Caudate nucleus (tissue), 63 donors: ENCODE measurements at places on chromosomes 11 and 22.

DNA sequence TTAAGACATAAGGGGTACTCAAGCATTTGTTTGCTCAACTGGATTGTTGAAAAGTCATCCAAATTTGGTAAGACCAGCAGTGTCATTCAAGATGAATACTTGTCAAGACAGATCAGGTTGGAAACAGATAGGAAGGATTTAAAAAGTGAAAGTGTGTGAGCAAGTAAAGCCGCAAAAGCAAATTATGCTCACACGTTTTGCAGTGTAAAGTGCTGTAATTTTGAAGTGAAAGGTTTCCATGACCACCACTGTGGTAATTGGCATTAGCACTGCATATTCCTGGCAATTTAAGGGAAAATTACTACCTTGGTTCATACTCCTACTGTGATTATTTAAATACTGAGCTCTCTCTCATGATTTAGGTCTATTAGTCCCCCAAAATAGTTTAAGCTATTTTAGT, 704.1 kb upstream of the CCDC179 start:
- DNase-seq, result no peak

GRCh38 chr11:119427279-119427678, 4.3 kb upstream of the THY1 start:
- no peak for DNase-seq

DNA sequence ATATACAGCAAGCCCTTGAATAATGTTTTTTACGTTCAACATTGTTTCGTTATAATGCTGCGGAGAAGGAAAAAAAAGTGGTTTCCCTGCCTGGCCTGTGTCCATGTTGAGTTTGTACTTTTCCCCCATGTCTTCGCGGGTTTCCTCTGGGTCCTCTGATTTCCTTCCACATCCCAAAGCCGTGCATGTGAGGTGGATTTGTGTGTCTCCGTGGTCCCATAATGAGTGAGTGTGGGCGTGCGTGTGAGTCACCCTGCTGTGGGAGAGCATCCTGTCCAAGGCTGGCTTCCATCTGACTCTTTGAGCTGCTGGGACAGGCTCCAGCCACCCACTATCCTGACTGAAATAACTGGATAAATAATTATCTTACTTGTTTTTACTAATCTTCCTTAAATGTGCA, 29.6 kb upstream of the SNX19 start:
- DNase-seq, result no peak

DNA sequence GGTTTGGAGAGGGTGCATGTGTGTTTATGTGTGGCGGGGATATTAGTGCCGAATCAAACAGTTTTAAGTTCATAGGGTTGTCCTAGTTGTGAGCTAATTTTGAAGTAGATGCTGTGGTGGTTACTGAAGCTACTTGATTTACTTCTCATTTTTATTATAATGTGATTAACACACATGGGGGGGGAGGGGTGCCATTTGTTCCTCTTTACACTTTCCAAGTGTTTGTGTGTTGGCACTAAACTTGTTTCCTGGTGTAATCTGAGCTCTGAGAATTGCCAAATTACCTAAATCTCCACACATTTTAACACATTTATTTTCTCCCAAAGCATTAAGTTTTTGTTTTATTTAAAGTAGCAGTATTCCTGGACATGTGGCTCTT, 60.1 kb downstream of the ZNRF3 start:
- DNase-seq, result no peak

DNA sequence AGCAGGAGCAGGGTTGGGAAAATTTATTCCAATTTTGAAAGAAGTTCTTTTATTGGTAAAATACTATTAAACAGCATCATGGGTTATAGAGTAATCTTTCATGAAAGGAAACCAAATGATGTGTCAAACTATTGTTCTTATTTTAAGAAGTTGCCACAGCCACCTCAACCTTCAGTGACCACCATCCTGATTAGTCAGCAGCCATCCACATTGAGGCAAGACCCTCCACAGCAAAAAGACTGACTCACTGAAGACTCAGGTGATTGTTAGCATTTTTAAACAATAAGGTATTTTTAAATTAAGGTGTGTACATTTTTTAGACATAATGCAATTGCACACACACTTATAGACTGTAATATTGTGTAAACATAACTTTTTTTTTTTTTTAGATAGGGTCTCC, 3.7 kb upstream of the HEPHL1 start:
- DNase-seq, result no peak

DNA sequence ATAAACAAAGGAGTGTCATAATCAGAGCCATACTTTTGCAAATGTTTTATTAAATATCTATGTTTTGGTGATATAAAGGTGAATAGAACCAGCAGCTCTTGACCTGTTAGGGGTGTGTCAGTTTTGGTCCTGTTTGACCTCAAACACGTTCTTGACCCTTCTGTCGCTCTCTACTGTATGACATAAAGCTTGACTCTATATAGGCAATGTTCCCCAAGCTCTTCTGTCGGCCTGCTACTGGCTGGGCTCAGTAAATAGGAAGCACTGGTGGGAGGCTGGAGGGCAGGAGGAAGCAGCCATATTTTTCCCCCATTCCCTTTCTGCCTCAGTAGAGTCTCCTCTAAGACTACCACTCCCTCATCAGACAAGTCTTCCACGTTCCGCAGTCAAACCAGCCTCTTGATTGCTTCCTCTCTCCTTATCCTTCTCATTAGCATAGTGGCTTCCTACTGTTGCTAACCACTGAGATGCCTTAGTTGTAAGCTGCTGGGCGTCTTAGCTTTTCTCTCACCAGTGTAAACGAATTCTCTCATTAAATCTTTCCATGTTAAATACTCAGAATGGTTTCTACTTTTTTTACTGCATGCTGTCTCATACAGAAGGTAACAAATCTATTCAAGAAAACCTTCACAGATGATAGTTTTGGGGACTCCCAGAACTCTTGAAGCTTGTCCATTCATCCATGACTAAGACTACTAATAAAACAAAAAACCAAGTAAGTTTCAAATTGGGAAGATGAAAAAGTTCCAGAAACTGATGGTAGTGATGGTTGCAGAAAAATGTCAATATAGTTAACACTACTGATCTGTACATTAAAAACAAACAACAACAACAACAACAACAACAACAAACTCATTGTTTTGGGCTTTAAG, 3.3 kb downstream of the NPAT start:
- DNase-seq, result no peak

- DNase-seq, result no peak
Measured at GRCh38 chr11:115276191-115276590, 228.0 kb downstream of the CADM1 start.

DNA sequence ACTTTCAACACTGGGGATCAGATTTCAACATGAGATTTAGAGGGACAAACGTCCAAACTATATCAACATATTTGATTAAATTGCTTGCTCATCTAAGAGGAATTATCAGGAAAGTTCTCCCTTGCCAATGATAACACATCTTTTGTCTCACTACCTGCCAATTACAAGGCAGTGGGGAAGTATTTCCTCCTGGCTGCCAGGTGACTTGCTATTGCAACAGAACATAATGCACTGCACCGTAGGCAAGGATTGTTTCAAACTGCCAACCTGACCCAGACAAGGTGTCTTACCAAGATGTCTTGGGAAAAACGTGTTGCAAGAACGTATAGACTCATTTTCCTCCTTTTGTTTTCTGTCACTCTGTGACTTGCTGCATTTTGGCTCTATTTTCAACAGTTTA, 711.6 kb downstream of the METTL15 start:
- no peak for DNase-seq

DNA sequence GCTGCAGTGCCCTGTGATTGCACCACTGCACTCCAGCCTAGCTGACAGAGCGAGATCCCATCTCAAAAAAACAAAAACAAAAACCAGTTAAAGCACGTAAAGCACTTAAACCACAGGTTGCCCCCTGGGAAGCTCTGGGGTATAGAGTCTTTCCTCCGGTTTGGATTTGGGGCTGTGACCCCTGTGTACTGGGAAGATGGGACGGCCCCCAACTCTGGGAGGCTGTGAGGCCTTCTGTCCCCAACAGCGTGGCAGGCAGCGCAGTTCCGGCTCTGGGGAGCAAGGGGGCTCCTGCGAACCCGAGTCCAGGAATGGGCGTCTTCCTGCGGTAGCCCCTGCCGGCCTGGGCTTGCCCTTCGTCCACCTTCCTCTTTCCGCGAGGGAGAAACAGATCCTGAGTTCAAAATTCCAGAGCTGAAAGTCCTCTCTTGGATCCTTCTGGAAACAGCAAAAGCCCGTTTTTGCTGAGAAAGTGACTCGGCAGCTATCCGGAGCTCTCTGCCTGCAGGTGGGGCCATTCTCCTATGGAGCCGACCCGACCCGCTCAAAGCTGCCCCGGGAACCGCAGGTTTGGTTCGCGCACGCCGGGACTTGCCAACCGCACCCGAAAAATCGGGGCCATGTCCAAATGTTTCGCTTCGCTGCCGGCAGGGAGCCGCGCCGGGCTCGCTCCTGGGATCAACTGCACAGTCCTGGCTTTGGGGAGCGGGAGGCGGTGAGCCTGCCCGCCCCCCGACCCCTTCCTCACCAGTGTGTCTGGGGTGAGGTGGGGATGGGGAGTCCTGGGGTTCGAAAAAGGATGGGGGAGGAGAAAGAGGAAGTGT, 36.3 kb upstream of the POLA2 start:
- DNase-seq, result peak; percentile 17

- DNase-seq, result no peak
Measured at GRCh38 chr11:81963018-81963417, 770.6 kb downstream of the FAM181B start.

DNA sequence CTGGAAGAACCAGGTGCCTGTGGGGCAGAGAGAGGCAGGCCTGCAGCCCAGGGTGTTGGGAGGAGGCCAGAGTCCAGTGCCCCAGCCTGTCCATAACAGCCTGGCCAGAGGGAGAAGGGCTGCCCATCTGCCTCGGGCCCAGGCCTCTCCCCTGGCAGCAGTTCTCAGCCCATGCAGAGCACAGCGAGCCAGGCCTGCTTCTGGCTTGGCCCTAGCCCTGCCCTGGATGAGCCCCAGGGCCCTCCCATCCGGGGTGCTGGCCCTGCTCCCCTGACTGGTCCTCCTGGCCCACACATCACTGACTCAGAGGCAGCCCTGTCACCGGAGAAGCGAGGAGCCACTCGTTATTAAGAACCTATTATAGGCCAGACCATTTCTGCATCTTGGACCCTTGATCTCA, 19.7 kb upstream of the MYRF start:
- DNase-seq, result no peak

DNA sequence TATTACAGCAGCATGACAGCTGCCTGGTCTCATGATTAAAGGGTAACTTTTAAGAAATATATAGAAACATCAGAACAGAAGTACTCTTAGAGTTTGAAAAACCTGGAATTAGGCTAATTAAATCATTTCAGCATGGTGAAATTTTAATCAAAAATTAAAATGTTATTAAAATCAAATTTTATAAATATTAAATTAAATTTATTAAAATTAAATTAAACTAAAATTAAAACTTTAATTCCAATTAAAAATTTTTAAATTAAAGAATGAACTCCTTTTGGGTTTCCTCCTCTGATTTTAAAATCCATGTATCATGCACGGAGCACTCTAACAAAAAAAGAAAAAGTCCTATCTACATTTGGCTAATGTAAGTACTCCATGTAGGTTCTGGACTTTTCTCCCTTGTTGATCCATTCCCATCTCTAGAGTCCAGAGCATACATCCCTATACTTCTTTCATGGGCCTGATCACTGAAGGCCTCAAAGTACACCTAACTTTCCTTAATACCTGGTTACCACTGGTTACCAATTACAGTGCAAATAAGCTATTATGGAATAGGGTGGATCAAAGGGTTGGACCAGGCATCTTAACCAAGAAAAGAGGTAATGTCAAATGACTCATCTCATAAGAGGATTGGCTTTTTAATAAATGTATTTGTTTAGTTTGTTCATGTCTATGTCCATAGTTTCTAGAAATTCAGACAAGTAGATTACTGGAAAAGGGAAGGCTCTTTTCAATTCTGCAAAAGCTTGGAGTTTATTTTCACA, 48.4 kb upstream of the MUC15 start:
- no peak for DNase-seq

DNA sequence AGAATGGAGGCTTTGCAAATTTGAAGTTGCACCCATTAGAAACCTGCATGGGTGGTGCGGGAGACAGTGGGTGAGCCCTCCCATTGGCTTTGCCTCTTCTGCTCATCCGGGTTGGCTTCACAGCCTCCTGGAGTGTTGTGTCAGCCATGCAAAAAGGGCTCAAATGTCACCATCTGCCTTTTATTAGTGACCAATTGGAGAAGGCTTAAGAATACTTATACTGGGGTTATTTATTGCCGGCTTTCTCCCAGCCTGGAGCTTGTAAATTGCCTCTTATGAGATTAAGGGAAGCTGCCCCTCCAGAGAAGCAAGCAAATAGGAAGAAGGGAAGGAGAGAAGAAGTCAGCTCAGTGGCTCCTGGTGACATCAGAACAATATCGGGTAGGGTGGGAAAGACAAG, 182.6 kb downstream of the ST3GAL4 start:
- DNase-seq, result no peak

DNA sequence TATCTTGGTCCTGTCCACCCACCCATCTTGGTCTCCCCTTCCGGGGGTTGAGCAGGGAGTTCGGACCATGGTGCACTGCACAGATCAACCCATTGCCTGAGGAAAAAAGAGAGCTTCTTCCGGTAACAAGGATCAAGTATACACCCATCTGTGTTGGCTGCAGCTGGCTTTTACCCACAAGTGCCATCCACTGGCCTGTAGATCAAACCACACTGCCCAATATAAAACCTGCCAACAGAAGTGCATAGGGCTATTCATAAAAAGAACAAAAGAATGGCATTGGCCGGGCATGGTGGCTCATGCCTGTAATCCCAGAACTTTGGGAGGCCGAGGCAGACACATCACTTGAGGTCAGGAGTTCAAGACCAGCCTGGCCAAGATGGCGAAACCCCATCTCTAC, 94.5 kb downstream of the ZC3H12C start:
- no peak for DNase-seq

- peak; percentile 65 for DNase-seq
Measured at GRCh38 chr22:27686534-27686933, 115.0 kb downstream of the MN1 start.

GRCh38 chr11:134554106-134554505, 142.1 kb upstream of the B3GAT1 start:
- no peak for DNase-seq

GRCh38 chr11:90355200-90355599, 132.4 kb upstream of the CHORDC1 start:
- DNase-seq, result no peak

GRCh38 chr11:123301013-123301591, 106.1 kb upstream of the CLMP start:
- no peak for DNase-seq

- no peak for DNase-seq
Measured at GRCh38 chr11:954392-955153, 28.9 kb downstream of the AP2A2 start.
